A673 (cell line): ENCODE measurements at places on chromosomes 7 and 10. TPM values are rescaled to one million over a fixed set of nuclear protein-coding genes. Genes with fewer than 3 reads are reported as not detected.

GRCh38 chr7:106054971-106055532, 57.1 kb downstream of the SYPL1 start:
- DNase-seq = no peak
- no peaks in the 10 kb centered on the region for H3K27me3 ChIP-seq
- no peak overlapping the region for H3K27ac ChIP-seq
- H3K36me3 ChIP-seq = no peaks in the 10 kb centered on the region

- no peaks in the 10 kb centered on the region for H3K36me3 ChIP-seq
- H3K4me1 ChIP-seq = no peaks in the 10 kb centered on the region
- no peaks in the 10 kb centered on the region for H3K27me3 ChIP-seq
- H3K4me3 ChIP-seq = no peak overlapping the region
- no peak for DNase-seq
Observed at GRCh38 chr10:81248886-81249285, 626.1 kb upstream of the NRG3 start.

- H3K27ac ChIP-seq = no peak overlapping the region
- no peak overlapping the region for H3K4me3 ChIP-seq
- H3K27me3 ChIP-seq = no peaks in the 10 kb centered on the region
- no peak for DNase-seq
Observed at GRCh38 chr10:30463944-30464451, 30.0 kb downstream of the MAP3K8 start.

GRCh38 chr7:69739931-69740431, 141.7 kb downstream of the AUTS2 start:
- peaks cover 38% of the 10 kb centered on the region for H3K4me1 ChIP-seq
- H3K27ac ChIP-seq = peak overlapping the region; percentile 66
- peak; percentile 91 for DNase-seq
- no peaks in the 10 kb centered on the region for H3K27me3 ChIP-seq

DNA sequence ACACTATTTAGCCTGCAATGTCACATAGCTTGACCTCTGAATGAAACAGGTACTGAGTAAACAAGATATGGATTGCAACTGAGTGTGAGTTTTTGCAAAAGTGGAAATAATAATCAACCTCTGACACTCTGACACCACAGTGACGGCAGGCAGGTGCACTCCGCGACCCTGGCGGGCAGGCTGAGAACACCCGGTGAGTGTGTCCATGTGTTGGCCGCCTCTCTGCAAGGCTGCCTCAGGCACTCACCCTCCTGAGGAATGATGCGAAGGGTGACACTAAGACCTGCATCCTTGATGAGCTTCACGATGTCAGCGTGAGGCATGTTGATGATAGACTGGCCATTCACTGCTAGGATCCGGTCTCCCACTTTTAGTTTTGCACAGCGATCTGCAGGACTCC, 336.2 kb downstream of the PHTF2 start:
- H3K4me3 ChIP-seq = no peak overlapping the region
- no peaks in the 10 kb centered on the region for H3K27me3 ChIP-seq
- H3K4me1 ChIP-seq = peaks cover 7% of the 10 kb centered on the region
- no peaks in the 10 kb centered on the region for H3K36me3 ChIP-seq
- DNase-seq = no peak

DNA sequence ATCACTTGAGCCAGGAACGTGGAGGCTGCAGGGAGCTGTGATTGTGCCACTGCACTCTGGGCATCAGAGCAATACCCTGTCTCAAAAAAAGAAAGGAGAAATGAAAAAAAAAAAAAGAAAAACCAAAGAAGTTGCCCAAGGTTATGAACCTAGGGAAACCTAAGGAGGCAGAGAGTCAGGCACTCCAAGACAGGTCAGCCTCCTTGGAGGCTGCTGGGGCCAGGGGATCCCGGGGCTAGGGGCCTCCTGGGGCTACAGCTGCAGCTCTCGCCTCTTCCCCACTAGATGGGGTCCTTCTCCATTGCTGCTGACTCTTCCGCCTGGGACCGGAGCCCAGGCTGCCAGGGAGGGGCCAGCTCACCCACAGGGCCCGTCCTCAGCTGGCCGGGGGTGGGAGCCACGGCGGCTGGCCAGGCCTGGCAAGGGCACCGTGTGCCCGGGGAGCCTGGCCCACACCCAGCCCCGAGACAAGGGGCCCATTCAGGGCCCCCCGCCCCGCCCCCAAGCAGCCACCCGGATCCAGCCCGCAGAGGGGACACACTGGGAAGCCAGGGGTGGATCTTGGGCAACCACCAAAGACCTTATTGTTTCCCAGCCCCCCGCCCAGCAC, 1.7 kb upstream of the SPACDR start:
- peak; percentile 82 for DNase-seq
- H3K27me3 ChIP-seq = no peaks in the 10 kb centered on the region
- H3K4me1 ChIP-seq = peaks cover 11% of the 10 kb centered on the region
- no peak overlapping the region for H3K4me3 ChIP-seq

UPK3BL1 gene
- total RNA-seq = 10.4 and 11.4 TPM in 2 replicates

SFMBT2 gene
- 8.2 and 11.8 TPM in 2 replicates for total RNA-seq

CABCOCO1 gene
- 0.28 TPM in 1 of 2 replicates, not detected in the other for total RNA-seq

SLC16A9 gene
- 2.9 and 3.0 TPM in 2 replicates for total RNA-seq
